Thymus (tissue), 14 donors: ENCODE measurements at places on chromosomes 4 and X. TPM values are rescaled to one million over a fixed set of nuclear protein-coding genes. Genes with fewer than 3 reads are reported as not detected.

Gene SPANXA2
- total RNA-seq = 0.09 TPM

Gene GRIA2
- 0.38 TPM for total RNA-seq

Gene RHOH
- 109 TPM for total RNA-seq

Gene ZNF330
- total RNA-seq = 36.0 TPM

Gene CT45A1
- not detected for total RNA-seq

Gene VCX2
- not detected for total RNA-seq

Gene NWD2
- under 0.01 TPM for total RNA-seq

Gene PHF8
- 13.4 TPM for total RNA-seq

Gene RNF113A
- 28.6 TPM for total RNA-seq

Gene TLR6
- 2.5 TPM for total RNA-seq

Gene ZNF827
- 12.1 TPM for total RNA-seq

Gene FAM114A1
- total RNA-seq = 5.9 TPM

Gene TMPRSS11B
- total RNA-seq = 0.05 TPM

Gene SERTM2
- total RNA-seq = 0.14 TPM

Gene OTC
- 0.05 TPM for total RNA-seq

Gene EMCN
- total RNA-seq = 7.9 TPM

Gene TEX13C
- not detected for total RNA-seq

Gene SHOX
- total RNA-seq = not detected

Gene PABPC1L2B
- not detected for total RNA-seq

Gene ADAMTS3
- total RNA-seq = 1.8 TPM

Gene CYP2U1
- 60.2 TPM for total RNA-seq

Gene CYSLTR1
- 5.7 TPM for total RNA-seq

Gene BANK1
- total RNA-seq = 1.7 TPM

Gene P2RY4
- not detected for total RNA-seq

Gene TNIP3
- total RNA-seq = 3.5 TPM

Gene PDGFRA
- 10.0 TPM for total RNA-seq

Gene USP17L18
- not detected for total RNA-seq

Gene CLTRN
- 0.28 TPM for total RNA-seq

Gene TFE3
- total RNA-seq = 9.1 TPM

Gene ASB5
- total RNA-seq = under 0.01 TPM

Gene CFI
- 3.0 TPM for total RNA-seq

Gene BRS3
- 0.05 TPM for total RNA-seq

Gene IRF2
- 39.2 TPM for total RNA-seq

Gene SFRP2
- total RNA-seq = 1.7 TPM

Gene TMEM31
- total RNA-seq = 0.19 TPM

Gene GRIA3
- 0.61 TPM for total RNA-seq

Gene SPANXC
- total RNA-seq = 0.24 TPM

Gene SPOCK3
- 1.2 TPM for total RNA-seq

Gene EXOC1
- total RNA-seq = 30.5 TPM

Gene HTN3
- 0.28 TPM for total RNA-seq

Gene AGTR2
- total RNA-seq = 3.0 TPM

Gene SEPTIN11
- 26.9 TPM for total RNA-seq

Gene GAB3
- total RNA-seq = 7.6 TPM

Gene VGLL1
- total RNA-seq = 0.09 TPM

Gene ENPP6
- 2.0 TPM for total RNA-seq

Gene CDKL2
- 0.14 TPM for total RNA-seq

Gene CLGN
- total RNA-seq = 4.2 TPM

Gene NKRF
- 5.4 TPM for total RNA-seq

Gene ATOH1
- total RNA-seq = under 0.01 TPM

Gene PCDH18
- 9.9 TPM for total RNA-seq

Gene MAGEA10
- not detected for total RNA-seq

Gene SLC25A6
- 139 TPM for total RNA-seq

Gene IGSF1
- total RNA-seq = 0.94 TPM

Gene NALF2
- total RNA-seq = under 0.01 TPM

Gene ADAM29
- not detected for total RNA-seq

Gene NLRP2B
- total RNA-seq = not detected

Gene ATP8A1
- 25.0 TPM for total RNA-seq

Gene EDA
- 0.76 TPM for total RNA-seq

Gene KLKB1
- 0.33 TPM for total RNA-seq
